ENCODE measurements at places on chromosomes 6 and 20. TPM values are rescaled to one million over a fixed set of nuclear protein-coding genes. Genes with fewer than 3 reads are reported as not detected.

The KIAA0408 gene
- 0.27 TPM for total RNA-seq

- no peak for DNase-seq
Measured at GRCh38 chr6:137291441-137291840, 72.3 kb upstream of the IFNGR1 start.

DNA sequence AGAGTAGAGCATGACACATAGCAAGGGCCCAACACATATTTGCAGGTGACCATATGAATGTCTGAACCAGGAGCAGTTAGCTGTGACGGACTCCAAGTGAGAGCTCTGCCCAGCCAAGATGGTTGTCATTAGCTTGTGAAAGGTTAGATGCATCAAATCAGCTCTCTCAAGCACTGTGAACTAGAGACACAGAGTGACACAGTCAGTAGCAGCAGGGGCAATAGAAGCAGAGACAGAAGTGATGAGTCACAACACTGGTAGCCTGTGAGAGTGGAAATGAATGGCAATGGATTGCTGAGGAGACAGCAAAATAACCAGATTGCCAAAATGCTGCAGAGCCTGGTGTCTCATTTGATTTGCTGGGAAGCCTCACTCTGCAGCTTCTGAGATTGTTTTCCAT lies 558.9 kb downstream of the PKHD1 start:
- DNase-seq: no peak

- DNase-seq: no peak
Measured at GRCh38 chr20:17806739-17807441, 107.1 kb downstream of the BANF2 start.

- DNase-seq: no peak
Measured at GRCh38 chr20:38725931-38726803, 1.9 kb downstream of the SLC32A1 start.

DNA sequence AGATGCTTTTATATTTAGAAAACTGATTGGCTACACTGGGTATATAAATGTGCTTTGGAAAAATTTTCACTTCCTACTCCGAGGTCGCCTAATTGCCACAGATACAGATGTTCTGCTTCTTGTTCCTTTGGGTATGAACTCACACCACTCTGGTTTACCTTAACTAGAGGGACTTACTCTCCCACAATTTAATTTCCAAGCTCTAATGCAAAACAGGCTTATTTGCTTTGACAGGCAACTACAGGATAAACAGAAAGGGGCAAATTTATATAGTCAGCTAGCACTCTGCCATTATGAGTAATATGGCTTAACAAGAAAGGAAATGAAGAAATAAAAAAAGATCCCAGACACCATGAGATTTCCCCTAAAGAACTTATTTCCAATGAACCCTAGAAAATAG lies 156.9 kb upstream of the ZFP64 start:
- DNase-seq: no peak

GRCh38 chr6:122214605-122215318 lies 184.7 kb upstream of the HSF2 start:
- DNase-seq: no peak

GRCh38 chr20:43832096-43832816 lies 82.4 kb upstream of the TOX2 start:
- no peak for DNase-seq

- DNase-seq: no peak
Measured at GRCh38 chr20:21004386-21005076, 101.6 kb downstream of the LINC00237 start.

Measured in osteocyte (in vitro differentiated cells).